ENCODE measurements at places on chromosomes 6 and 20.

DNA sequence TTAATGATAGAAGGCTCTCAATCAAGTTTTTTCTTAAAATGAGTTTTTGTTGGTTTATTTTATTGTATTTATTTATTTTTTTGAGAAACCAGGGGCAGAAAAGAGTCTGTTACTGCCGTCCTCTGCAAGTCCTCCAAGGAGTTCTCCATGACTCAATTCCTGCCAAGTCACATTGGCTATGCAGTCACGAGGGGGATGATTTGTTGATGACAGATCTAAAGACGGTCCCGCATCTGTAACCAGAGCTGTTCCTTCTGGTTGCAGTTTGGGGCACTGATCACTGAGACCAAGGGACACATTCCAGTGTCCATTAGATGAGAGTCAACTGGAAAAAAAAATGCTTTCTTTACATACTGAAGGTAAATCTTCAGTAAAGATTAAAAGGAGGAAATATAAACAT, 13.9 kb upstream of the TSHZ2 start:
- no peak for DNase-seq

- DNase-seq: no peak
Observed at GRCh38 chr6:81806793-81807565, 54.5 kb upstream of the TENT5A start.

GRCh38 chr6:140061110-140062042, 686.9 kb upstream of the CITED2 start:
- no peak for DNase-seq

- DNase-seq: no peak
Observed at GRCh38 chr20:10761786-10762185, 88.0 kb upstream of the JAG1 start.
